ENCODE measurements at places on chromosomes 2 and 18.

- DNase-seq = no peak
Observed at GRCh38 chr2:148726228-148726627, 81.7 kb downstream of the EPC2 start.

DNA sequence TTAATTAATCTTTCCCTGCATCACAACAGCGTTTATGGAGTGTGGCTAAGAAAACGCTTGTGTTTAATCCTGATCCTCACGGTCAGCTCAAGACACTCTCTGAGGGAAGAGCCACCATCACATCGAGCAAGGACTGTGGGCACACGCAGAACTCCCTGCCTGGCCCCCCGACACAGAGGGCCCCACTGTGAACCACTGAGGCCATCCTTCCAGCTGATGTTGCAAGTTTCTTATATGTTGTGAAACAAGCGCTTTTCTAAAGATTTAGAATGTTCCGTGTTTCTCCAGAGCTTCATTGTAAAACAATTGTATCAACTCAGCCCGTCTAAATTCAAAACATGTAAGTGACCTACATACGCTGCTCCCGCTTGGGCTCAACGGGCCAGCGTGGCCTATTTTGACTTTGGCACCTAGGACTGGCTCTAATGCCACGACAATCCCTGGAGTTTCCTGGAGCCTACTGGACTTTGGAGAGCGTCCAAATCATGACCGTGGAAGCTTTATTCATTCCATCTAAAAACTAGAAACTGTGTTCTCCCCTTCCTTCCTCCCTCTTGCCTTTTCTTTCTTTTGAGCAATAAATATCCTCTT, 34.9 kb downstream of the SERPINE2 start:
- no peak for DNase-seq

DNA sequence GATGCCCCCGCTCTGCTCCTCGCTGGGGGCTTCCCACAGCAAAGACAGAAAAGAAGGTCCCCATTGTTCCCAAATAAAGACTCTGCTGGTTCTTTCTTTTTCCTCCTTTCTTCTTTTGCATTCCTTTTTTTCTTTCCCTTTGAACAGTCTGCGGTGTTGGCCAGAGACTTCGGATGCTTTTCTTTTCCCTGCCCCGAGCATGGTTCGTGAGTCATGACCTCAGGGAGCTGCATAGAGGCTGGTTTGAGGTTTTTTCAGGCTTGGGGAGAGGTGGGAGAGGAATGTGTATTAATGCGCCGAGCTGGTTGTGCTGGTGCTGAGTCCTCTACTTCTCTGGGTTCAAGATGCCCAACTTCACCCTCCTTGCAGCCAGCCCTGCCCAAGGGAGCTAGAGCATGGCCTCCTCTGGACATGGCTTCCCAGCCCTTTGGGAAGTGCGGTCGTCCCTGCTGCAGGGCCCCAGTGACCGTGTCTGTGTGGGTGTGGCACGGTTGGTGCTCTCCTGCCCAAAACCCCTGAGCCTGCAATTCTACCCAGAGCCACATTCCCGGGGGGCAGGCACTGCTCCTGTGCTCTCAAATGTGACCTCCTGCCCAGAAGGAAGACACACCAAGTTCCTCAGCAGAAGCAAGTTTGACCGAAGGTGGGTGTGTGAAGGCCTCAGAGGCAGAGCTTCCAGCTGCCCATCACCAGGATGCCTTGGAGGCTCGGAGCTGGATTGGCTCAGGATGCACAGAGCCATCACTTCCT, 9.0 kb upstream of the ARHGEF4 start:
- no peak for DNase-seq

GRCh38 chr18:56197241-56197859, 441.0 kb downstream of the TXNL1 start:
- no peak for DNase-seq

GRCh38 chr2:217849154-217849975, 153.4 kb downstream of the TNS1 start:
- DNase-seq = no peak

DNA sequence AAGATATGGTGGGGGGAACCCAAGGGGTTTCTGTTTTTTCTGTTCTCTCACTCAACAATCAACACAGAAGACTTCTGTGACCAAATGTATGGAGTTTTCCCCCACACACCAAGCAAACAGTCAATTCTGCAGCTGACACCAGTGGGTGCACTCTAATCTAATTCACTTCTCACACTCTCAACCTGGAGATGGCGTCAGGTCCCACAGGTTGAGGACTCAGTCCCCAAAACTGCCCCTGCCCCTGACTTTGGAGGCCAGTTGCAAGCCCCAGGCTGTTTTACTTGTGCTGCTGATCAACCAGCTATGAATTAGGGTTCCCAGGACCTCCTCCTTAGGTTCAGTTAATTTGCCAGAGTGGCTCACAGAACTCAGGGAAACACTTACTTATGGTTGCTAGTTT, 6.2 kb downstream of the RNU2-63P start:
- DNase-seq = no peak
